ENCODE measurements at places on chromosomes 2 and 18. TPM values are rescaled to one million over a fixed set of nuclear protein-coding genes. Genes with fewer than 3 reads are reported as not detected.

- no peaks in the 10 kb centered on the region for H3K36me3 ChIP-seq
- H3K4me3 ChIP-seq, result no peak overlapping the region
- no peaks in the 10 kb centered on the region for H3K4me1 ChIP-seq
- no peak overlapping the region for H3K27ac ChIP-seq
- DNase-seq, result no peak
Observed at GRCh38 chr2:95317123-95317500, 20.0 kb downstream of the KCNIP3 start.

GRCh38 chr2:138095336-138095735 lies 131.1 kb downstream of the HNMT start:
- H3K36me3 ChIP-seq, result no peaks in the 10 kb centered on the region
- DNase-seq, result no peak
- H3K27me3 ChIP-seq, result no peaks in the 10 kb centered on the region
- no peak overlapping the region for H3K4me3 ChIP-seq
- H3K4me1 ChIP-seq, result peaks cover 2% of the 10 kb centered on the region

DNA sequence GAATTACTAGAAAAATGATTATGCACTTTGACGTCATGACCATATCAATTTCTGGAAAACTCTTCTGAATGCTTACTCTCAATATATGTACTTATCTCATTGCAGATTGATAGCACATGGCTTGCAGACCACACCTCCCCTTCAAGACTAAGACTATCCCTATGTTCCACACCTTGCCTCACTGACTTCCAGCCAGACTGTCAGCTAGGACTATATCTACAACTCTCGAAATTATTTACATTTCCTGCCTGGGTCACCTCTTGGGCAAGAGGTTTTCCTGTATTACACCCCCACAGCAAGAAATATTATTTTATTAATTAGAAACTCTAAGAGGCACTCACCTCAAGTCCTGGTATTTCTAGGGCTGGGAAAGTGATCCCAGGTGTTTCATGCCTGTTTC lies 236.6 kb downstream of the CYRIA start:
- H3K27me3 ChIP-seq, result no peaks in the 10 kb centered on the region
- no peak for DNase-seq

- H3K4me3 ChIP-seq, result peak overlapping the region; percentile 71
- no peaks in the 10 kb centered on the region for H3K36me3 ChIP-seq
- peak; percentile 77 for DNase-seq
- no peak overlapping the region for H3K27ac ChIP-seq
- H3K27me3 ChIP-seq, result peaks cover 51% of the 10 kb centered on the region
Observed at GRCh38 chr2:132670496-132671150, 618 bp upstream of the LYPD1 start.

DNA sequence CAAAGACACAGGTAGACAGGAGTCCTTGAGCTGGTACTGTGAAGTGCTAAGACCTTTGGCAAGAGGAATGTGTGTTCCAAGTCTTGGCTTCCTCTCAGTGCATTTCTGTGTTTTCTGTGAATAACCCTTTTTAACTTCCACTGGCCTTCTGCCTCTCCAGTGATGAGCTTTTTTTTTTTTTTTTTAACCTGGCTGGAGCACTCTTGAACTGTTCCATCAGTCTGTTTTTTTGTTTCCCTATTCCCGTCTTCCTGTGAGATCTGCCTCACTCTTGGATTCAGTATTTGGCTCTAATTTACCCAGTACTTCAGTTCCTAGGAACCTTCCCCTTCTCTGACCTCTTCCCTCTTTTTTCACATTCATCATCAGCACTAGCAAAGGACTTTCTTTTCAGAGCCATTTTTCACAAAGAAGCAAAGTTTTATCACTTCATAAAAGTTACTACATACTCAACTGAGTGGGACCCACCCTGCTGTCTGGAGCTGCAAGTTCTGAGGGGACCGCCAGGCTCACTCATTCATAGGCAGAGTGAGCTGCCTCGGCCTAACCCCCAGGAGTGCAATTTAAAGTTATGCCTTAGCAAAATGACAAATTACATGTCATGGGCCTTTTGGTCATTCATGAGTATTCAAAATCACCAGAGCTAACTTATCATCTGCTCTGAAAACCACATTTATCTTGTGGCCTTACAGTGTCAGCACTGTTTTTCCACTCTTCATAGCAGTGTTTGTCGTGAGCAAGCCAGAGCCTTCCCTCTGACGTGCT lies 126.9 kb upstream of the DAPL1 start:
- H3K36me3 ChIP-seq, result peaks cover 64% of the 10 kb centered on the region
- no peaks in the 10 kb centered on the region for H3K4me1 ChIP-seq
- no peak overlapping the region for H3K27ac ChIP-seq
- no peak for DNase-seq
- no peak overlapping the region for H3K4me3 ChIP-seq

DNA sequence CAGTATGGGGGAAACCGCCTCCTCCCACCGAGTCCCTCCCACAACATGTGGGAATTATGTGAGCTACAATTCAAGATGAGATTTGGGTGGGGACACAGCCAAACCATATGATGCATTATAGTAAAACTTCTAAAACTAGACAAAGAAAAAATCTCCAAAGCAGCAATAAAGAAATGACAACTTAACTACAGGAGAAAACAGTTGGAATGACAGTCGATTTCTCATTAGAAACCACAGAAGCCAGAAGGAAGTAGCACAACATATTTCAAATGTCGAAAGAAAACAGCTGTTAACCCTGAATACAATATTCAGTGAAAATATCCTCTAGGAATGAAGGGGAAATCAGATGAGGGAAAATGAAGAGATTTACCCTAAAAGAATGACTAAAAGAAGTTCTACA lies 53.5 kb upstream of the TCF4 start:
- DNase-seq, result no peak
- no peak overlapping the region for H3K4me3 ChIP-seq
- H3K27me3 ChIP-seq, result no peaks in the 10 kb centered on the region
- no peak overlapping the region for H3K27ac ChIP-seq
- no peaks in the 10 kb centered on the region for H3K36me3 ChIP-seq
- no peaks in the 10 kb centered on the region for H3K4me1 ChIP-seq

- H3K4me3 ChIP-seq, result no peak overlapping the region
- no peak overlapping the region for H3K27ac ChIP-seq
- H3K36me3 ChIP-seq, result no peaks in the 10 kb centered on the region
- H3K4me1 ChIP-seq, result no peaks in the 10 kb centered on the region
- DNase-seq, result no peak
- no peaks in the 10 kb centered on the region for H3K27me3 ChIP-seq
Observed at GRCh38 chr2:39696101-39696553, 30.4 kb downstream of the TMEM178A start.

GRCh38 chr18:41153871-41154270 lies 801.2 kb upstream of the PIK3C3 start:
- H3K27ac ChIP-seq, result no peak overlapping the region
- no peaks in the 10 kb centered on the region for H3K36me3 ChIP-seq
- H3K4me3 ChIP-seq, result no peak overlapping the region
- H3K27me3 ChIP-seq, result no peaks in the 10 kb centered on the region
- DNase-seq, result no peak

DNA sequence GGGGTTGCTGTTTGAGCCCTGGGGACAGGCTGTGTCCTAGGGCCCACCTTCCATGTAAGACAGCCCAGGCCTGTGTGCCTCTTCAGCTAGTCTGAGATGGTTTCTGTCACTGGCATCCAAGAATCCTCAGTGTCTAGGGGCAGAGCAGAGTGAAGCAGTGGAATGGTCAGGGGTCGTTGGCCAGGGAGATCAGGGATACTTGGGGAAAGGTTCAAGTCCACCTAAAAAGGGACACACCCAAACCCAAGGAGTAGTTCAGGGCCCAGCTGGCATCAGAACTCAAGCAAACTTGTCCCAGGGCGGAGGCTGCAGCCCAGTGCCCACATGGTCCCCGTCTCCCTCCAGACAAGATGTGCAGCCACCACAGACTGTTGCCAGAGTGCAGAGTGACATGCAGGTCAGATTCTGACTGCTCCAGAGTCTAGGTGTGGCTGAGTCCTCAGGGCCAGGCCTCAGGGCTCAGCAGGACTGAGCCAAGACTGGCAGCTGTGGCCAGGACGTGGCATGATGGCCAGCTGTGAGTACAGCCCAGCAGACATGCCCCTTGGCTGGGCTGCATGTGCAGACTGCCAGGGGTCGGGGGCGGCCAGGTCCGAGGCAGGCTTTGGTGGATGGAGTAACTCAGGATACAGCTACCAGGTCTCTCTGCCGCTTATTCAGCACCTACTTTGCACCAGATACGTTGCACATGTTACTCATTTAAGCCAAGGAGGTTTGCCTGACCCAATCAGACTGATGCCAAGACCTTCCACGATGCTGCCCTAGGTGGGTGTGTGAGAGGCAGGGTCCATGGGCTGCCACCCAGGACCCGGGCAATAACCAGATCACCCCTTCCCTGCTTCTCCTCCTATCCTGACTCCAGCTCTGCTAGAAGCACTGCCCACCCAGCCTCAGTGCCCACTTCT lies 146.6 kb downstream of the SMAD7 start:
- H3K27me3 ChIP-seq, result no peaks in the 10 kb centered on the region
- no peaks in the 10 kb centered on the region for H3K4me1 ChIP-seq
- no peak overlapping the region for H3K27ac ChIP-seq
- H3K36me3 ChIP-seq, result no peaks in the 10 kb centered on the region

GRCh38 chr18:28115149-28115550 lies 61.8 kb downstream of the CDH2 start:
- no peak overlapping the region for H3K4me3 ChIP-seq
- H3K4me1 ChIP-seq, result peaks cover 2% of the 10 kb centered on the region
- no peaks in the 10 kb centered on the region for H3K36me3 ChIP-seq

- H3K4me3 ChIP-seq, result peak overlapping the region; percentile 44
- H3K36me3 ChIP-seq, result no peaks in the 10 kb centered on the region
- H3K4me1 ChIP-seq, result peaks cover 2% of the 10 kb centered on the region
- H3K27ac ChIP-seq, result peak overlapping the region; percentile 0
- peak; percentile 48 for DNase-seq
- H3K27me3 ChIP-seq, result no peaks in the 10 kb centered on the region
Observed at GRCh38 chr2:186255823-186256222, 230.2 kb upstream of the ZC3H15 start.

DNA sequence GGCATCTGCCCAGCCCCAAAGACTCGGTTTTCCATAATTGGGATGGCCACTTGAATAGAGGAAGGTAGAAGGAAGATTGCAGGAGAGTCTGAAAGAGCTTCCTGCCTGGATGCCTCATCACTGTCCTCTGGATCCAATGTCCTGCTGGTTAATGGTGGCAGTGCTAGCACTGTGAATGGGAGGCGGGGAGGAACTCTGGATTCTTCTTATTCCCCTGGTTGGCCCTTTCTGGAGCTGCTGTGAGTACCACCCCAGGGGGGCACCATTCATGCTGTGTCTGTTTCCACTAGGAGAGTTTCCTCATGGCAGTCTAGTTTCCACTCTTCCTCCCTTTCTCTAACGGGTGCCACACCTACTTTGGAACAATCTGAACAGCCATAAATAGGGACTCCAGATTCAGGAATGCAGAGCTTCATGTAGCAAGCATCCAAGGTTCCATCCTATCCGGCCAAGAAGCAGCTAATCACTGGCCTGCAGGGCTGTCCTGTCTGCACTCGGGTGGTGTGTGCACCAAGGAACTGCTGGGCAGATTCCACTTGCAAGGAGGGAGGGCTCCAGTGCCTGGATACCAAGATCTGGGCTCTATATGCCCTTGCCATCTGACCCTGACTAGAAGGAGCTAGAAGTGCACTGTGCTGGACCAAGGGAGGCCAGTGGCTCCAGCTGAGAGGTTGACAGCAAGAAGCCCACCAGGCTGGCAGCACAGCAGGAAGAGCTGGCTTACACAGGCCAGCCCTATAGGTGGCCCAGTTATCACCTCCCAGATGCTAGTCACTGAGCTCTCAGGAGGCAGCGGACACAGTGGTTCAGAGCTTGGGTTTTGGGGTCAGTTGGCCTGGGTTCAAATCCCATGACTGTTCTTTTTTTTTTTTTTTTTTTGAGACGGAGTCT lies 4.6 kb upstream of the ATOH8 start:
- H3K4me1 ChIP-seq, result peaks cover 1% of the 10 kb centered on the region
- H3K36me3 ChIP-seq, result no peaks in the 10 kb centered on the region
- peaks cover 40% of the 10 kb centered on the region for H3K27me3 ChIP-seq
- no peak for DNase-seq
- H3K4me3 ChIP-seq, result no peak overlapping the region

DNA sequence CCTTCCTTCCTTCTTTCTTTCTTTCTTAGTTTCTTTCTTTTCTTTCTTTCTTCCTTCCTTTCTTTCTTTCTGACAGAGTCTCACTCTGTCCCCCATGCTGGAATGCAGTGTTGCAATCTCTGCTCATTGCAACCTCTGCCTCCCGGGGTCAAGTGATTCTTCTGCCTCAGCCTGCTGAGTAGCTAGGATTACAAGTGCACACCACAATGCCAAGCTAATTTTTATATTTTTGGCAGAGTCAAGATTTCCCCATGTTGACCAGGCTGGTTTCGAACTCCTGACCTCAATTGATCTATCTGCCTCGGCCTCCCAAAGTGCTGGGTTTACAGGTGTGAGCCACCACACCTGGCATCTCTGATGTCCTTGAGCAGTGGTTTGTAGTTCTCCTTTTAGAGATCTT lies 48.5 kb downstream of the IL1R2 start:
- DNase-seq, result no peak
- no peak overlapping the region for H3K4me3 ChIP-seq
- H3K27ac ChIP-seq, result no peak overlapping the region
- no peaks in the 10 kb centered on the region for H3K36me3 ChIP-seq
- H3K27me3 ChIP-seq, result no peaks in the 10 kb centered on the region

- no peaks in the 10 kb centered on the region for H3K27me3 ChIP-seq
- no peaks in the 10 kb centered on the region for H3K4me1 ChIP-seq
- no peak for DNase-seq
- H3K4me3 ChIP-seq, result no peak overlapping the region
- H3K36me3 ChIP-seq, result no peaks in the 10 kb centered on the region
Observed at GRCh38 chr2:161166538-161167409, 6.5 kb downstream of the TANK start.

GRCh38 chr2:124640221-124640750 lies 615.2 kb downstream of the CNTNAP5 start:
- no peak overlapping the region for H3K27ac ChIP-seq
- DNase-seq, result no peak
- H3K4me3 ChIP-seq, result no peak overlapping the region
- no peaks in the 10 kb centered on the region for H3K27me3 ChIP-seq
- H3K36me3 ChIP-seq, result no peaks in the 10 kb centered on the region

- DNase-seq, result no peak
- no peak overlapping the region for H3K4me3 ChIP-seq
- no peaks in the 10 kb centered on the region for H3K27me3 ChIP-seq
- H3K36me3 ChIP-seq, result no peaks in the 10 kb centered on the region
- H3K4me1 ChIP-seq, result no peaks in the 10 kb centered on the region
- H3K27ac ChIP-seq, result no peak overlapping the region
Observed at GRCh38 chr2:15914596-15915385, 25.6 kb upstream of the MYCN start.

- no peak for DNase-seq
- H3K36me3 ChIP-seq, result no peaks in the 10 kb centered on the region
- peaks cover 3% of the 10 kb centered on the region for H3K4me1 ChIP-seq
- H3K27me3 ChIP-seq, result no peaks in the 10 kb centered on the region
Observed at GRCh38 chr18:46184727-46185126, 80.5 kb downstream of the HAUS1 start.

GRCh38 chr2:12006850-12007249 lies 260.4 kb downstream of the LPIN1 start:
- no peaks in the 10 kb centered on the region for H3K36me3 ChIP-seq
- peaks cover 8% of the 10 kb centered on the region for H3K4me1 ChIP-seq
- DNase-seq, result peak; percentile 25
- H3K27ac ChIP-seq, result no peak overlapping the region
- H3K4me3 ChIP-seq, result no peak overlapping the region

GRCh38 chr18:58268849-58269248 lies 224.8 kb downstream of the NEDD4L start:
- 0 out of 2 replicates have a peak overlapping the region, but pooled peaks have one; percentile 23 for H3K27ac ChIP-seq
- H3K36me3 ChIP-seq, result no peaks in the 10 kb centered on the region
- H3K4me1 ChIP-seq, result no peaks in the 10 kb centered on the region
- no peaks in the 10 kb centered on the region for H3K27me3 ChIP-seq
- DNase-seq, result no peak

The PID1 gene
- total RNA-seq, result 3.3 TPM

The TSN gene
- total RNA-seq, result 96.3 TPM

The YES1 gene
- 94.3 TPM for total RNA-seq

The NEU2 gene
- not detected for total RNA-seq

The KCNE4 gene
- not detected for total RNA-seq
